ENCODE measurements at places on chromosomes 16 and 17. TPM values are rescaled to one million over a fixed set of nuclear protein-coding genes. Genes with fewer than 3 reads are reported as not detected.

Gene PITPNM3
- total RNA-seq = 0.64 TPM

Gene CDH13
- total RNA-seq = 47.5 TPM

Gene TEKT3
- total RNA-seq = not detected

Gene CNTNAP4
- total RNA-seq = not detected

Gene TPSG1
- not detected for total RNA-seq

Data from fibroblast of villous mesenchyme (primary cell).